Fibroblast of mammary gland (primary cell): ENCODE measurements at places on chromosomes 3 and 15.

GRCh38 chr3:84683493-84683892 is 275.3 kb upstream of the CADM2 start:
- DNase-seq: no peak

- DNase-seq: no peak
Measured at GRCh38 chr3:22779737-22780136, 423.4 kb upstream of the UBE2E2 start.

GRCh38 chr3:160804762-160805161 is 48.7 kb downstream of the PPM1L start:
- DNase-seq: peak; percentile 35

DNA sequence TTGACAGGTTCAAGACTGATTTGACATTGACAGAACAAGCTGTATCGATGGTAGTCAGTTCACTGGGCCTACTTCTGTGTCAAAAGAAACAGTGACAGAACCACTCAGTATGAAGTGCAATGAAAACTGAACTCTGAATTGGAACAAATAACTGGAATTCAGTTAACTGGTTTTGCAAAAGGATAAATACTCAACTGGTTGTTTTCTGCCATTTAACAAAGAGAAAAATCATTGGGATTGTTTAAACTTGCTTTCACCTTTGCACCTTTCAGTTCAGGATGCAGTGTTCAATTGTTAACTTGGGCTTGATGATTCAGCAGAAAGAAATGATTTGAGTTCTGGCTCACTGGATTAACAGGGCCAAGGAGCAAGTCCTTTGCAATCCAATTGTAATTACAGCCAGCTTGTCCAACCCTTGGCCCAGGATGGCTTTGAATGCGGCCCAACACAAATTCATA is 4.9 kb downstream of the BTD start:
- peak; percentile 49 for DNase-seq

GRCh38 chr15:99331381-99331780 is 80.1 kb downstream of the LRRC28 start:
- no peak for DNase-seq

DNA sequence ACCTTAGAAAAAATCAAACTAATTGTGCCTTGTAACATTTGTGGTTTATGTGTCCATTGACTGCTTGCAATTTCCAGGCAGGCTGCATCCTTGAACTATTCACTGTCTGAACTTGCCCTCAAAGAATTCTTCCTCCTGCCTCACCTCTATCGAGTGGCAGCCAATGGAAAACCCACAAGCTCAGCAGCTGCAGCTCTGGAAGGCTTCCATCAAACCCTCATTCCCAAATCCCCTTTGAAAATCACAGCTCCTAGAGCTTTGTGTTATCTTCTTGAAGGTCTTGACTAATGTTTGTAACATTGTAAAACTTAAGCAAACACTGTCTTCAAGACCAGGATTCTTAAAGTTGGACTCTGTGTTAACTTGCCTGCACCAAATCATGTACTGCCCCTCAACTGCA is 81.1 kb downstream of the FILIP1L start:
- peak; percentile 31 for DNase-seq
